ENCODE measurements at places on chromosomes 16 and 17. TPM values are rescaled to one million over a fixed set of nuclear protein-coding genes. Genes with fewer than 3 reads are reported as not detected.

DNA sequence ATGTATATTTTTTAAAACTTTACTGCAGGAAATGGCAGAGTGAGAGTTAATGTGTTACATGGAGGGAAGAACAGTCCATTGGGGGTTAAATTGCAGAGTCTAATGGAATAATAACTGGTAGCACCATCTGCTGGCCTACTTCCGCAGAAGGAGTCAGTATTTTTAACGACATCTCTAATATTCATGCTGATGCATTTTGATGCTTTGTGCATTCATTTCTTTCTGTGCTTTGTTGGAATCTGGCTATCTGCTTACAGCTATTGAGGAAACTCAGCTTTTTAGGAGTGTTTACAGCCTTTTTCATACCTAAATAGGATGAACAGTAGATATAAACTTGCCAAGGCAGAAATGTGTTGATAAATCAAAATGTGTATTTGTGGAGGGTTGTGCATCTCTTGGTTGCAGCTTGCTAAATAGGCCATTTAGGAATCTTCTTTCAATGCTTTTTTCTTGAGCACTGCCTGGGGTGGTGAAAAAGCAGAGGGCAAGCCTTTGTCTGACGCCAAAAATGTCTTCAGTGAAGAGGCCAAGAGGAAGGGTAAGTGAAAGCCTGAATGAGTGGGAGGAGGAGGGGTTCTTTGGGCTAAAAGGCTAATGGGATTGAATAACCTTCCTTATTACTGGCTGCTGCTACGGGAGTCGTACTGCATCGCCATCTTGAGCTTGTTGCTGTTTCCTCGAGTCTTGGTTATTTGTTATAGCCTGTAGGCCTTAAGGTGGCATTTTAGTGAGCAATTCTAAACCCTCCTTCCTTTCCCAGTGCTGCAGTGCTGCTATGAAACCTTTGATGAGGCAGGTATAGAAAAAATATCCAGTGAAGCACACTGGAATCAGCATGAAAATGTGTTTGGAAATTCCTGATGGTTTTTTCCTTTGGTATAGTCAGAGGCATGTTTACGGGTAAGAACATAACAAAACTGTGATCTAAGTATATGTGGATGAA is 153.3 kb downstream of the CHD9 start:
- DNase-seq, result peak; percentile 30

Gene STXBP4
- 4.5 TPM for total RNA-seq

- no peak for DNase-seq
Measured at GRCh38 chr16:57146735-57147134, 39.1 kb downstream of the PSME3IP1 start.

DNA sequence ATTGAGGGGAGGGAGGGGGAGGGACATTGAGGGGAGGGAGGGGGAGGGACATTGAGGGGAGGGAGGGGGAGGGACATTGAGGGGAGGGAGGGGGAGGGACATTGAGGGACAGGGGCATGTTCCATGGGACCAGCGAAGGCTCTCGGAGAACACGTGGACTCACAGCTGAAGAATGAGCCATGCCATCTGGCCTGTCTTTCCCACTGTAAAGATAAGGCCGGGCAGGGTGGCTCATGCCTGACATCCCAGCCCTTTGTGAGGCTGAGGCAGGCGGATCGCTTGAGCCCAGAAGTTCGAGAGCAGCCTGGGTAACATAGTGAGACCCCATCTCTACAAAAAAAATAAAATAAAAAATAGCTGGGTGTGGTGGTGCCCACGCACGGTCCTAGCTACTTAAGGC is 32.5 kb downstream of the RPH3AL start:
- DNase-seq, result no peak

DNA sequence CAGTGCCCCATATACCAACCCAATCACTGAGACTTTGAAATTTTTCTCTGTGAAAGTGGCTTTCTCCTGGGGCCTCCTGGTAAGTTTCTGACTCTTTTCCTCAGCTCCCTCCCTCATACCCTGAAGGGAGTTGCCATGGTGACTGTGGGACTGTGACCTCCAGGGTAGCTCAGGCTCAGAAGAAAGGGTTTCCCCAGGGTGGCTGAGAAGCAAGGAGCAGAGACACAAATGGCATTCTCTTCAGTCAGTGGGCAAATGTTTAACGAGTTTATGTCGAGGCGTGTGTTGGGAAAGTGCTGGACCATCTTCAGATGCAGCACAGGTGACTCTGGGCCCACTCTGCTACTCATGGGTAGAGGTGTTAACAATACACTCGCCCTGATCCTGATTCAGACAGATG is 46.8 kb downstream of the MRPS23 start:
- no peak for DNase-seq

GRCh38 chr16:85134789-85135142 is 22.5 kb upstream of the CIBAR2 start:
- DNase-seq, result no peak

GRCh38 chr16:46801428-46802049 is 29.4 kb downstream of the C16orf87 start:
- no peak for DNase-seq

Gene IGFALS
- total RNA-seq, result not detected

DNA sequence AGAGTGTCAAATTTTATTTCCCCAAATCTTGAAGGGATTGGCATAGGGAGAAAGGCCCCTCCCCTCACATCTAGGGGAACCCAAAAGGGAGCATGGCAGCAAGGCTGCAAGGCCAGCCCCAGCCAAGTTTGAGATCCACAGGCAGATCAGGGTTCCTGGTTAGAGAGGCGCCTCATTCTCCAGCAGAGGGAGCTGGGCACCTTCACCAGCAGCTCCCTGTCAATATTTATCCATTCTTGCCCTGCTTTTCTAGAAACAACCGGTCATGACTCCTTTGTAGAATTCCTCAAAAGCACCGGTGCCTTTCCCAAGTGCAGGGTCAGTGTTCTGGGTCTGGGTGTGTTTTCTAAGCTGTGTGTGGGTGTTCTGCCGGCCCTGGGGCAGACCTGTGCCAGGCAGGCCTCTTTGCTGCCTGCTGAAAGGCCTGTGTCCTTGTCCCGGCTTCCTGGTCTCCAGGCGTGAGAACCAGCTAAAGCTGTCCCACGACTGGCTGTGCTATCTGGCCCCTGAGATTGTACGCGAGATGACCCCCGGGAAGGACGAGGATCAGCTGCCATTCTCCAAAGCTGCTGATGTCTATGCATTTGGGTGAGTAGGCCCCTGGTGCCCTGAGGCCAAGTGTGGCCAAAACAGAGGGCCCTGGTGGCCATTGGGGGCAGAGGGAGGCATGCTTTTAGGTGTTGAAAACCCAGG is 21.2 kb upstream of the LGALS9 start:
- DNase-seq, result peak; percentile 41

All from activated naive CD4-positive, alpha-beta T cell treated with anti-CD3 and anti-CD28 coated beads for 36 hours (primary cell).